GM13976 (cell line): ENCODE measurements at places on chromosomes 7 and 10.
A peak's percentile ranks its signal among the peaks of the same experiment; 100 is the strongest.

DNA sequence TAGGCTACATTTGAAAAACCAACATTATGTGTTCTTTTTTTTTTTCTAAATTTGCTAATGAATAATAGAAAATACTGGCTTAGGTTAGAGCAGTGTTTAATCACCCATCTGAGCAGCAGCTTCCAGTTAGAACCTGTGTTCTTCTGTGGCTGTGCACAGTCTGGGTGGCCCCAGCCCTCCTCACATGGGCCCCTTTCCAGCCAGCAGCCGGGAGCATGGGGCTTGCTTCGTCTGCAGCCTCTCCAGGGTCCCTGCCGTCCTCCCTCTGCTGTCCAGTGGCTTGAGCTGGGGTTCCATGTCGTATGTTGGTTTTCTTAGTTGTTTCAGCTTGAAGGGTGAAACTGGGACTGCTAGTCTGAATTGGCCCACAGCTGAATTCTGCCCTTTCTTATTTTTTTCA is 37.3 kb downstream of the BNIP3 start:
- DNase-seq, result no peak

- DNase-seq, result no peak
Measured at GRCh38 chr7:31747553-31747952, 60.5 kb downstream of the PPP1R17 start.

DNA sequence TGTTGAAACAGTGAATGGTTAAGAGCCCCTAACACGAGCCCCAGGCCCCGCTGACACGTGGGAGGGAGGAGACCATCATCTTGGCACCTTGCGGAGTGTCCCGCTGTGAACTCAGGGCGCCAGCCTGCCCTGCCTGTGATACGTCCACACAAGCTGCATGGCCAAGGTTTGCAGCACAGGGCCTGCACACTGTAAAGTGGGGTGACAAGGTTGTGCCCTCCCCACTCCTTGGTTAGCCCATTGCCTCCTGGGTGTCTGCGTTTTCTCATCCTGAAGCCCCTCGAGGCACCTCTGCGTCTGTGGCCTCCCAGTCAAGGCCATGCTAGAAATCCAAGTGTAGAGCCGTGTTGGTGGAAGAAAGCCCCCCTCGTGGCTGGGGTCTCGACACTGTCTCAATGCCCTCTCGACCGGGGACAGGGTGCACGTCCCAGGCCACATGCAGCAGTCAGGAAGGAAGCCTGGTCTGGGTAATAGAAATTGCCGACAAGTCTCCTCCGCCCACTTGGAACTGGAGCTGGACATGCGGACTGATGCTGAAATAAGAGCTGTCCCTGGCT is 192.1 kb downstream of the DNAJB6 start:
- DNase-seq, result no peak

DNA sequence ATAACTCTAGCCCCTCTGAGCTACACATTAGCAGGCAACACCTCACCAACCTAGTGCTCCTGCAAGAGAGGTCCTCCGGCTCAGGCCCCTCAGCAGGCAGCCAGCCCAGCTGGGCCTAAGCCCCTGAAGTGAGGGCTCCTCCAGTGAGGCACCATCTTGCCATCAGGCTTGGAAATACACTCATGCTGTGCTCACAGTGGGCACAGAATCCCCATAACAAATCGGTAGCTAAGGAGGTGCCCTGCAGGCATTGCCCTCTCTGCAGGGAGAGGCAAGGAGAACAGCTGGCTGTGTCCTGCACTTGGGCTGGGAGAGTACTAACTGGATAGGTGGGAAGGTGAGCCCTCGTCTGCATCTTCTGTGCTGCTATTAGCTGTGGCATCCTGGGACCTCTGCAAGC is 3.7 kb upstream of the C10orf71 start:
- DNase-seq, result no peak

GRCh38 chr10:29555746-29556481 is 78.9 kb downstream of the SVIL start:
- DNase-seq, result no peak

- DNase-seq, result no peak
Measured at GRCh38 chr7:20095436-20095835, 121.7 kb downstream of the MACC1 start.

GRCh38 chr10:59331661-59332060 is 30.7 kb downstream of the FAM13C start:
- DNase-seq, result no peak

GRCh38 chr7:5636446-5636835 is 145.0 kb downstream of the RNF216 start:
- DNase-seq, result no peak

DNA sequence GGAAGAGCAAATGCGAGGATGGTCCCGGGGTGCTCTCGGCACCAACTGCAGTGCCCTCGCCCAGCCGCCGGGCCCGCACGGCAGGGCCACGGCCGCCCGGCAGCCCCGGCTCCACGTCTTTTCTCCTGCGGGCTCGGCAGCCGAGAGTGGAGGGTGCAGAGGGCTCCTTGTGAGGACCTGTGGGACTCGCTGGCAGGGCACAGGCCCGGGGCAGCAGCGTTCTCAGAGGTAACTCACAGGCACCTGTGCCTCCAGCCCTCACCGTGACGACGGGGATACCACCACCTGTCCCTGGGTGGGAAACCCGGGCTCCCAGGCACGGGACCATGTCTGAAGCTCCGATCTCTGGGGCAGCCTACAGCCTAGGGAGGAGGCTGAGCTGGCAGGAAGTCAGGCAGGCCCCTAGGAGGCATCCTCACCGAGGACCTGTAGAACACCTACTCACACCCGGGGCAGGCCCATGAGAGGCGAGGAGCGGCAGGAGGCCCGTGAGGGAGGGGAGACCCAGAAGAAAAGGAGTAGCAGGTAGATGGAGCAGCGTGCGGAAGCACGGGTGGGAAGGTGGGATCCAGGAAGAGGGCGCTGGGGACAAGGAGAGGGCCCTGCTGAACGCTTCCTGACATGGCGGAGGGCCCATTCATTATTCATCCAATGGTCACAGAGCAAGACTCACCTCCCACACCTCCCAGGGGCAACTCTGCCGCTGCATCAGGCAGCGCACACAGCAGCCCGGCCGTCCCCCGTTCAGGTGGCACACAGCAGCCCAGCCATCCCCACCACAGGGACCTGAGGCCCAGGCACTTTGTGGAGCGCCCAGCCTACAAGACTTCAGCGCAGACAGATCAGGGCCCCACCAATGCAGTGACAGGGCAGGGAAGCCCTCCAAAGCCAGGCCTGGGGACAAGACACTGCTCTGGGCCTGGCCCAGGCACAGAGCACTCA is 244.9 kb downstream of the MAD1L1 start:
- DNase-seq, result no peak

DNA sequence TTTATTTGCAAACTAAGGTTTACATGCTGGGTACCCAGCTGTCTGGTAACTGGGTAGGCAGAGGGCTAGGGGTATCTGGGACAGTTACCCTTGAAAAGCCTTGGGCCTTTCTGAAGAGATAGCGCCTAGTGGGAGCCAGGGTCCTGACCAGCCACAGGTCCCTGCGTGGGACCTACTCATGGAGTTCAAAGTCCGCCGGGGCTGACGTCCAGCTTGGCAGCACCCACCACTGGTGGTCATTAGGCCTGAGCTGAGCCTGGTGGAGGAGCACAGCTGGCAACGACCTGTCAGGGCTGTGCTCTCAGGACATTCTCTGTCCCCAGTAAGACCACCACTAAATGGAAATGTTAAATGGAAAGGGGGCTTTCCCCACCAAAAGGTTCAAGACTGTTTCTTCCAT is 20.0 kb downstream of the GUSB start:
- DNase-seq, result no peak

- DNase-seq, result no peak
Measured at GRCh38 chr7:148800677-148801076, 83.4 kb downstream of the EZH2 start.

- no peak for DNase-seq
Measured at GRCh38 chr10:78255796-78256638, 222.4 kb downstream of the RPS24 start.

- DNase-seq, result no peak
Measured at GRCh38 chr7:107526672-107527071, 37.0 kb downstream of the COG5 start.

- no peak for DNase-seq
Measured at GRCh38 chr7:81743665-81744064, 26.2 kb downstream of the HGF start.

- DNase-seq, result no peak
Measured at GRCh38 chr7:16563281-16564022, 36.8 kb downstream of the LRRC72 start.

GRCh38 chr7:44621034-44621749 is 14.8 kb downstream of the OGDH start:
- no peak for DNase-seq

DNA sequence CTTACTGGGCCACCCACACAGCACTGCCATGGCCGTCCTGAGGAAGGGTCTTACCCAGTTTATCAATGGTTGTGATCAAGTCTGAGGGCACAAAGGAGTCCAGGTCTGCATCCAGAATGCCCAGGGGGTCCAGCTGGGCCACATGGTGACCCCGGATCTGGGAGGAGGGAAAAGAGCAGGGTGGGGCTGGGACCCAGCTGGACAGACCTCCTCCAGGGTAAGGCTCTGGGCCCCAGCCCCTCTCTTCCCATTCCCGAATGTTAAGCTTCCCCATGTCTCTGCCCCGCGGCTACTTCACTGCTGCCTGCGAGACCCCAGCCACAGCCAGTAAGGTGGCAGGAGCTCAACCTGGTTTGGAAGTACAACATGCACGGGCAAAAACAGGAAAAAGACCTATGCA is 9.5 kb downstream of the OGDHL start:
- no peak for DNase-seq

- DNase-seq, result peak; percentile 85
Measured at GRCh38 chr10:84194424-84195043, at the start of gene CDHR1. Gene CDHR1, plus strand, starts transcription at chr10:84194537. Its CDS starts 224 bp downstream, at chr10:84194761.

GRCh38 chr7:112080441-112080840 is 125.8 kb downstream of the DOCK4 start:
- no peak for DNase-seq

DNA sequence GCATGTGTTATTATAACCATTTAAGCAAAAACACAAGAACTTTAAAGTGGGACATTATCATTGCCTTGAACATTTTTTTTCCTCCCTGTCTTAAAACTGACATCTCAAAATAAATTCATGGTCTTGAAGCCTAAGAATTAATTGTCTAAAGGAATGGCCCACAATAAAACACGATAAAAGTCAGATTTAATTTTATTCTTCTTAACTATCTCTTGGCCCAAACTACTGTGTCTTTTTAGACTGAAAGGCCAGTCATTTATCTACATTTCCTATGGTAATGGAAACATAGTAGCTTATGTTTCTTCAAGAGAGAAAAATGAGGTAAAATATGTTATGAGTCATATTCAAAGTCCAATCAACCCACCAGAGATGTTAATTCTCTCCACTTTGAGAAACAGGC is 24.4 kb upstream of the ETV1 start:
- DNase-seq, result no peak

- DNase-seq, result no peak
Measured at GRCh38 chr10:49629431-49629881, 15.6 kb downstream of the CHAT start.

DNA sequence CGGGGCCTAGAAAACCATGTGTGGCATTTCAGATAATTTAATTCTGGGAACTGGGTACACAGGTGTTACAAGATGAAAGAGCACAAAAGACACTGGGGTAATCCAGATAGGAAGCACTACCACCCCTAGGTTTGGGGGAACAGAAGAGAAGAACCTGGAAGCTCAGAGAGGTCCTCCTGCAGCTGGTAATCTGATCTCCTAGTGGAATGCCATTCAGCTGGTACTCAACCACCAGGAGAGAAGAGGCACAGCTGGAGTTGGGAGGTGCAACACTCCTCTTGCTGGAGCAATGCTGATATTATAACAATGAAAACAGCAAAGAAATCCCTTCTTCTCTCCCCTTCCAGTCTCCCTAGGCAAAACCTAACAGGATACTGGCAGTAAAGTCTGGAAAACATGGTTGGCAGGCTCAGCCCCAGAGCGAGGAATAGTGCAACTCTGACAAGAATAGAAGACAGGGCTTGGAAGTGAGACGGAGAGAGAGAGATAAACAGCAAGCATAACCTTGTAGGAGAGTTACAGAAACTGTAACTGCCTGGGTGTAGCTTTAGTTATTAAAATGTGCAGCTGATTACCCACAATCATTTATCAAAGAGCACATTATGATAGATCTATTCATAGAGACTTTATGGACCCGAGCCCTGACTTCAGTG is 35.0 kb downstream of the NRF1 start:
- DNase-seq, result no peak

DNA sequence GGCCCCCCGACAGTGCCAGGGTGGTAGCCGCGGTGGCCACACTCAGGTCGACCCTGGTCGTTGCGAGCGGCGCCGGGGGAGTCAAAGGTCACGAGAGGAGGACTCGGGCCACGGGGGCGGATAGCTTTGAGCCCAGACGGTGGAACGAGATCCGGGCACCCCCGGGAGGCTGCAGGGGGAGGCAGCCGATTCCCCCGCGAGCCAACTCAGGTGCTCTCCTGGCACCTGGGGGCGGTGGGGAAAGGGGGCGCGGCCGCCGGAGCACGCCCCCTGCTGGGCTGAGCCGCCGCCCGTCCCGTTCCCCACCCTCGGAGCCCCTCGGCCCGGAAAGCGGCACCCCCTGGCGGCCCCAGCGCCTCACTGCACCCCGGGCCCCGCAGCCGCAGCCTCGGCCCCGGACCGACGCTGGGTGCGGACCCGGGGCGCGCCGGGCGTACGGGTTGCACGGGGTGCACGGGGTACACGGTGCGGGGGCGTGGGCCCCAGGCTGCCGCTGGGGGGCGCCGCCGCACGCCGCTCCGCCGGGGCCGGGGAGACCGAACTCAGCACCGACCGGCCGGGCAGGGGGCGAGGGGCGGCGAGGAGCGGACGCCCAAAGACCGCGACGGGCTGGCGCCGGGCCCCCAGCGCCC is 521 bp upstream of the NYAP1 start:
- DNase-seq, result peak; percentile 91

DNA sequence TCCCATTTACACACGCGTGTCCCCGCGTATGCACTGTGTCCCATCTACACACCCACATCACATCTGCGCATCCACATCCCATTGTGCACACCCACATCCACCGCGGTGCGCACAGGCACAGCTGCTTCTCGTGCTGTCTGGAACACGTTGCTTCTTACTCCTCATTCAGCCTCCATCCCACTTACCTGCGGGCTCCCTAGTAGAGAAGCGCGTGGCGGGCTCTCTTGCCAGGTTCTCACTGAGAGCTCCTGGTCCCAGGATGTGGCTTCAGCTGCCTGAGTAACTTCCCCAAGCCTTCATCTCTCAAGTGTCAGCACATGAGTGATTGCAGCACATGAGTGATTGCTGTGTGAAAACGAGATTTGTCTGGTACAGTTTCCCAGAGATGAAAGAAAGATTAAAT is 117.8 kb downstream of the TRRAP start:
- peak; percentile 82 for DNase-seq

- no peak for DNase-seq
Measured at GRCh38 chr10:30098629-30099028, 39.2 kb upstream of the JCAD start.

DNA sequence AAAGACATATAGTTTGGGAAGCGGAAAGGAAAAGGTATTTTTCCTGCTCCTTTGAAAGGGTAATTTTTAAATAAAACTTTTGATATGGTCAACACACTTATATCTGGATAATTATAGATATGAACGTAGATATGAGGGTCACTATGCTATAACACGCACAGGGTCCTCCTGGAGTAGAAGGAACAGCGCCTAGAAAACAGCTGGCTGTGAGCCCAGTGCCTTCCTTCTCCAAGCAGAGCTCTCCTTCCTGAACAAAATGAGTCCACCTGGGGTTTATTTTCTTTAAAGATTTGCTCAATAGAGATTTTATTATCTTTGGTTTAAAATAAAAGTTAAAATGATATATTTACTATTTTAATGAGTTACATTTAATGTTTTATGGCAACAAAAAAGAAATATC is 13.1 kb downstream of the STEAP1 start:
- no peak for DNase-seq

GRCh38 chr10:132162590-132163277 is 24.0 kb upstream of the DPYSL4 start:
- DNase-seq, result no peak

GRCh38 chr7:131329176-131329570 is 1.5 kb downstream of the MKLN1 start:
- no peak for DNase-seq
